Type B pancreatic cell (in vitro differentiated cells): ENCODE measurements at places on chromosomes 16 and 17. TPM values are rescaled to one million over a fixed set of nuclear protein-coding genes. Genes with fewer than 3 reads are reported as not detected.

Gene HS3ST3B1
- total RNA-seq, result 6.6 and 12.9 TPM in 2 replicates

DNA sequence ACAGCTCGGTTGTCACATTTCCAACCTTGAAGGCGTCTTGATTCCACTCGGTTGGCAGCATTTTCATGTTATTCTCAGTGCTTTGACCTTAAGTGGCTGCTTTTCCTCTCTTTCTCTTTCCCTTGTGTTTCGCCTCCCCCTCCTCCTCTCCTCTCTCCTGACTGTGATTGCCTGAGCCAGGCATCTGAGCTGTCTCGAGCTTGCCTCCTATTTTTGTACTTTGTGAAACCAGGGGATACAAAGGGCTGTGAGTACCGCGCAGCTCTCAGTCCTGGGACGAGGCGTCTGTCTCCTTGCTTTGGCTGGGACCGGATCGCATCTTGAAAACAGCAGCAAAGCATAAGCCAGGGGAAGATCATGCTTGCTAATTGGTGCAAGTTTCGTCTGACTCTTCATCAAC lies 48.8 kb upstream of the SDK2 start:
- H3K27ac ChIP-seq, result no peak overlapping the region
- peaks cover 5% of the 10 kb centered on the region for H3K27me3 ChIP-seq
- peaks cover 29% of the 10 kb centered on the region for H3K4me1 ChIP-seq
- H3K4me3 ChIP-seq, result no peak overlapping the region

GRCh38 chr17:48997103-48997826 lies at the start of gene IGF2BP1:
Gene IGF2BP1 (plus strand): TSS chr17:48997385. CDS start chr17:48997746, 361 bp downstream.
- peak within 1 kb of the TSS; percentile 93 for H3K27ac ChIP-seq
- H3K27me3 ChIP-seq, result peaks cover 15% of the 10 kb centered on the region
- peaks cover 28% of the 10 kb centered on the region for H3K4me1 ChIP-seq
- H3K4me3 ChIP-seq, result peak within 1 kb of the TSS; percentile 87
- DNase-seq, result peak; percentile 89
- H3K36me3 ChIP-seq, result peaks cover 21% of the 10 kb centered on the region

DNA sequence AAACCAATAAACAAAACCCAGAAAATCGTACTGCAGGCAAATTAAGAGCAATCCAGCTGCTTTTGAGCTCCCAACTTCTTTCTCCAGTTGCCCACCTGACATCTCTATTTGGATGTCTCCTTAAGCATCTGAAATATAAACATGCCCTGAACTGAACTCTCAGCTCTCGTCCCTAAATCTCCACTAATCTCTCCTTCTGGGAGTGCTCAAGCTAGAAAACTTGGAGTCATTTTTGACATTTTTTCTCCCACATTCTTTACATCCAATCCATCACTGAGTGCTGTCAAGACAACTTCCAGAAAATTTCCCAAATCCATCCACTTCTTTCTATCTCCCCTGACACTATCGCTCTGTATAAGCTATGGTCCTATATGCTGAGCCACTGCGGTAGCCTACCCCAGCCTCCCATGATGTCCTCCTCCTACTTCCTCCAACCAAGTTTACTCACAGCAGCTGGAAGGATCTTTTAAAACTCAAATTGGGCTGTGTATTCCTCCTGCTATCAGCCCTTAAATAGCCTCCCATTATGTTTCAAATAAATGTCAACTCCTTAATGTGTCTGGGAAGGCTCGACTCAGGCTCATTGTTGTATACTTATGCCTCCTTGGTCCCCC lies 53.1 kb downstream of the HS3ST3B1 start:
- no peak overlapping the region for H3K27ac ChIP-seq
- H3K27me3 ChIP-seq, result peaks cover 7% of the 10 kb centered on the region
- H3K36me3 ChIP-seq, result no peaks in the 10 kb centered on the region
- H3K4me1 ChIP-seq, result peaks cover 4% of the 10 kb centered on the region
- no peak for DNase-seq

DNA sequence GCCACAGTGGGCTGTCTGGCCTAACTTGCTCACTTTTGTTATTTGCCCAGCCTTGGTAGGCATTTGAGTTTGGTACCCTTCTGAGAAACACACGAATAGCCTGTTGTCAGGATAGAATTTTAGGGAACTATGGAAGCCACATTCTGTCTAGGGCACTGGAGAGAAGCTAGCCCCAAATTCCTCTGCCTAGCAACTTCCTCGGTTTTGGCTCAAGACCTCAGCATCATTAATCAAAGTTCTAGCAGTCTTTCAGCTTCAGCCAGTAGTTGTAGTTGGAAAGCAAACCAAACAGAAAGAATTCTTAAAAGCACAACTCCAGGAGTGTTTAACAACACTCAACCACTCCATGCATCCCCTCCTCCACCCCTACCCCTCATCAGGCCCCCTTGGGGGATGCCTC lies 572.1 kb upstream of the PSMD7 start:
- H3K27me3 ChIP-seq, result no peaks in the 10 kb centered on the region
- H3K27ac ChIP-seq, result no peak overlapping the region
- H3K36me3 ChIP-seq, result peaks cover 1% of the 10 kb centered on the region
- no peak for DNase-seq
- H3K4me1 ChIP-seq, result peaks cover 4% of the 10 kb centered on the region

DNA sequence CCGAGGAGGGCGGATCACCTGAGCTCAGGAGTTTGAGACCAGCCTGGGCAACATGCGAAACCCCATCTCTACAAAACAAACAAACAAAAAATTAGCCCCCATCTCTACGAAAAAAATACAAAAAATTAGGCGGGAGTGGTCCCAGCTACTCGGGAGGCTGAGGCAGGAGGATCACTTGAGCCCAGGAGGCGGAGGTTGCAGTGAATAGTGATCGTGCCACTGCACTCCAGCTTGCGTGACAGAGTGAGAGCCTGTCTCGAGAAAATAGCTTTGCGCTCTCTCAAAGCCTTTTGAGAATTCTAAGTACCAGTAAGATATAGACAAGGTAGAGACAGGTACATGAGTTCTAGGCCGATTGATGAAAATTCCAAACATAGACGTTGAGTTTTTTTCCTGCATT lies 2.0 kb downstream of the SOCS7 start:
- DNase-seq, result no peak
- peaks cover 10% of the 10 kb centered on the region for H3K36me3 ChIP-seq
- no peaks in the 10 kb centered on the region for H3K27me3 ChIP-seq
- H3K4me3 ChIP-seq, result peak overlapping the region; percentile 87
- no peak overlapping the region for H3K27ac ChIP-seq
- peaks cover 51% of the 10 kb centered on the region for H3K4me1 ChIP-seq

DNA sequence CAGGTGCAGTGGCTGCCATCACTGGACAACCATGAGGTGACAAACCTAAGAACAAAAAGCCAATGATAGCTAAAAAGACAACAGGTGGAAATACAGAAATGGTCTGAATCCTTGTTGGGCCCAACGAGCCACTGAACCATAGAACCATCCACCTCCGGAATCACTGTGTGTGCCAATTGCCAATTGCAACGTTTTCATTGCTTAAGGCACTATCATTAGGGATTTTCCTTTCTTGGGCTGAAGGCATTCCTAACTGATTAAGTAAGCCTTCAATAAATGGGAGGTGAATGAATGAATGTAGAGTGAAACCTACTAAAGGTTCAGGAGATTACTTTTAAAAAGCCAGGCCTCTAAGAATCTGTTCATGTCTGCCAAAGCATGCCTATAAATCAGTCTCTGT lies 3.6 kb downstream of the USP31 start:
- DNase-seq, result no peak
- peaks cover 3% of the 10 kb centered on the region for H3K27me3 ChIP-seq
- peaks cover 39% of the 10 kb centered on the region for H3K4me1 ChIP-seq
- peak overlapping the region; percentile 58 for H3K4me3 ChIP-seq
- H3K36me3 ChIP-seq, result peaks cover 4% of the 10 kb centered on the region
